Neural crest cell (in vitro differentiated cells): ENCODE measurements at places on chromosomes 7 and 10. TPM values are rescaled to one million over a fixed set of nuclear protein-coding genes. Genes with fewer than 3 reads are reported as not detected.

H2BK1 gene
- total RNA-seq, result not detected in 2 replicates

ENO4 gene
- 0.37 and 1.1 TPM in 2 replicates for total RNA-seq

GRCh38 chr7:146423446-146423845 is 306.8 kb downstream of the CNTNAP2 start:
- DNase-seq, result no peak

DNA sequence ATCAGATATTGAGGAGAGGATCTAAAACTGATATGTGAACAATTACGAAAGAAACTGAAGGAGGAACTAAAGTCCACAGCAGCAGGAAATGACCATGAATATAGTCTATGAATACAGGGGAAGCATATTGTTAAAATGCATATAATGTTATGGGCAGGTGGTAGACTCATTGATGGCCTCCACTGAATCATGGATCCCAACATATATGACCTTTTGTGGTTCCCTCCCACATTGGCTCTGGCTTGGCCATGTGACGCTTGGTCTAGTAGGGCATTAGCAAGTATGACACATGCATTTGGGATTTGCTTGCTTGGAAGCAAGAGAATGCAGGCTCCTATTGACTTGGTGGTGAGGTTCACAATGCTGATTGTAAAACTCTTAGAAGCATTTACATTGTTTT is 55.2 kb upstream of the RAB18 start:
- no peak for DNase-seq
